IMR-90 (cell line): ENCODE measurements at places on chromosomes 1 and 21. TPM values are rescaled to one million over a fixed set of nuclear protein-coding genes. Genes with fewer than 3 reads are reported as not detected.

NPHS2 gene
- total RNA-seq = not detected in 2 replicates

LIN28A gene
- total RNA-seq = not detected in 2 replicates

CAPN8 gene
- not detected in 2 replicates for total RNA-seq

RUNX1 gene
- 16.7 and 56.5 TPM in 2 replicates for total RNA-seq

IL23R gene
- total RNA-seq = not detected in 2 replicates

OR2L5 gene
- total RNA-seq = not detected in 2 replicates

DCDC2B gene
- total RNA-seq = not detected in 2 replicates

- peak; percentile 24 for DNase-seq
Measured at GRCh38 chr1:216222288-216222687, 201.0 kb downstream of the USH2A start.

- peak; percentile 17 for DNase-seq
Measured at GRCh38 chr21:23963454-23963853, 1643.8 kb downstream of the MRPL39 start.

DNA sequence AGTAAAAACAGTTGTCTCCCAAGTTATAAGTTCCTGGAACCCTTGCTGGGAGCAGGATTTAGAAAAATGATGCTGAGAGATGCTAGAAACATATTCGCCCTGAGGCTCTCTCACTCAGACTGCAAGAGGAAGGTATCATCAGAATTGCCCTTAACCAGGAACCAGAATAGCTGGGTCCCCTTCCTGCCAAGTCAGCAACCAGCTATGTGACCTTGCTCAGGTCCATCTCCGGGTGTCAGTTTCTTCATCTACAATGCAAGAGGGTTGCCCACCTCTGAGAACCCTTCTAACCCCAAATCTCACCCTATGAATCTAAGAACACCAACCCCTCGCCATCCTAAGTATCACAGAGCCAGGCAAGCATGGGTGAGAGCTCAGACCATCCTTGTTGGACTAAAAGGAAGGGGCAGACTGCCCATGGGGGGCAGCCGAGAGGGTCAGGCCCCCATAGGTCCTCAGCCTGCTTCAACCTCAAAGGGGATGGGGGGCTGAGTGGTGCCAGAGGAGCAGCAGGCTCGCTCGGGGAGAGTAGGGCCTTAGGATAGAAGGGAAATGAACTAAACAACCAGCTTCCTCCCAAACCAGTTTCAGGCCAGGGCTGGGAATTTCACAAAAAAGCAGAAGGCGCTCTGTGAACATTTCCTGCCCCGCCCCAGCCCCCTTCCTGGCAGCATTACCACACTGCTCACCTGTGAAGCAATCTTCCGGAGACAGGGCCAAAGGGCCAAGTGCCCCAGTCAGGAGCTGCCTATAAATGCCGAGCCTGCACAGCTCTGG is 390 bp upstream of the S100A9 start:
- no peak for DNase-seq

- no peak for DNase-seq
Measured at GRCh38 chr1:4971666-4972065, 317.3 kb downstream of the AJAP1 start.

DNA sequence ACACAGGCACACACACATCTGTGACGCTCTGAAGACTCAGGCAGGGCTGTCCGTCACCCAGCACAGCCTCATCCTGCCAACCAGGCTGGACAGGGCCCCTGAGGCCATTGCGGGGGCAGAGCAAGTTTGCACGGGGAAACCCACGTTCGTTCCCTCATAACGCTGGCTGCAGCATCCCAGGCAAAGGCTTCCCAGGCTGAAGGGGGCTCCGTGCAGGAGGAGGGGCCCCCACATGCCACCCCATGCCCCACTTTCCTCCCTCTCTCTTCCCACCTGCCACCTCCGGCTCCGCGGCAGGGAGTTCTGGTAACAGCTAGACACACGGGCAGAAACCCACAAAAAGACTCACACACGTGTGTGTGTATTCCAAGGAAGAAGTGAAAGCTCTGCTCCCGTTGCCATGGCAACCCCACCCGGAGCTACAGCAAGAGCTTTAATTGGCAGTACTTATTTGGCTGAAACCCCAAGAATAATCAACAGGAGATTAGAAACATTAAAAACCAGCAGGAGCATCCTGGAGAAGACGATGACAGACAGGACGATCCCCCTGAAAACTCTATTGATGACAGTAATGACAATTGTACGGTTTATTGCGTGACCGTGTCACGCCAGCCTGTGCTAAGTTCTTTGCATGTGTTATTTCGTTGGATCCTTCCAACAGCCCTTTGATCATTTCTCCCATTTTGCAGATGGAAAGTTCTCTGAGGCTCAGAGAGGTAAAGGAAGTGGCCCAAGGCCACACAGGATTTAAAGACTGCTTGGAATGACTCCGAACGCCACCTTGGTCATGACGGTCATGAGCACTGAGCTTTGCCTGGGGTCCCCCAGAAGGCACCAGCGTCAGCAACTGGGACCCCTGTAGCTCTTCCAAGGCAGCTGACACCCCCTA is 247.1 kb downstream of the NPHP4 start:
- no peak for DNase-seq

- DNase-seq = peak; percentile 72
Measured at GRCh38 chr1:98157524-98158313, 236.9 kb upstream of the DPYD start.

GRCh38 chr1:154750681-154751665 is 119.1 kb downstream of the KCNN3 start:
- no peak for DNase-seq
